Activated CD4-positive, alpha-beta T cell treated with anti-CD3 and anti-CD28 coated beads for 24 hours (primary cell): ENCODE measurements at places on chromosomes 2 and 18.

DNA sequence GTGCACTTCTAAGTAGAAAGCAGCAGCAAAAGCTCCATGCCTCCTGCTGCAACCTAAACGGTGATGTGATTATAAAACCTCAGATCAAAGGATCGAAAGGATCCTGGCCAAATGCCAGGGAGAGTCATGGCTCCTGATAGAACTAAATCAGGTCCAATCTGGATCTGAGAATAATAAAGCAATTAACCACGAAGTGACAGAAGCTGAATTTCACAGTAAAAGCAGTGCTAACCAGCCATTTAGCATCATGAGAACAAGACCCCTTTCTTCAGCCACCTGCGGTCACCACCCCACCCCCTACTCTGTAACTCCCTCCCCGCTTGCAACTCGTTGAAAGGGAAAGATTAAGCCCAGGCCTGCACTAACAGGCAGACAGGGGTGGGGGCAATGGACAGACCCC lies 748.7 kb downstream of the BCL11A start:
- no peak for DNase-seq

- no peak for DNase-seq
These were observed 33.2 kb downstream of the RAPH1 start for GRCh38 chr2:203501873-203502272.

DNA sequence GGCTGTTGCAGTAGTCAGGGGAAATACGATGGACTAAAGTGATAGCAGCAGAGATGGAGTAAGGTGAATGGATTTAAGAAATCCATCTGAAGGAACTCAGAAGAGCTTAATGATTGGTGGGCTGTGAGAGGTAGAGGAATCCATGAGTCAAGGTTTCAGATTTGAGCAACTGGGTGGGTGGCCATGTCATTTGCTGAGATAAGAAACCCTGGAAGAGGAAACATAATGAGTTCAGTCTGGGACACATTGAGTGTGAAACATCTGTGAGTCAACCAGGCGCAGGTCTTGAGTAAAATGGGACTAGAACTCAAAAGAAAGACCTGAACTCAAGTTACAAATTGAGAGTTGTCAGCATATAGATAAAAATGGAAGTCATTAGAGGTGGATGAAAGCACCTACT lies 19.7 kb upstream of the ASNSD1 start:
- peak; percentile 11 for DNase-seq

DNA sequence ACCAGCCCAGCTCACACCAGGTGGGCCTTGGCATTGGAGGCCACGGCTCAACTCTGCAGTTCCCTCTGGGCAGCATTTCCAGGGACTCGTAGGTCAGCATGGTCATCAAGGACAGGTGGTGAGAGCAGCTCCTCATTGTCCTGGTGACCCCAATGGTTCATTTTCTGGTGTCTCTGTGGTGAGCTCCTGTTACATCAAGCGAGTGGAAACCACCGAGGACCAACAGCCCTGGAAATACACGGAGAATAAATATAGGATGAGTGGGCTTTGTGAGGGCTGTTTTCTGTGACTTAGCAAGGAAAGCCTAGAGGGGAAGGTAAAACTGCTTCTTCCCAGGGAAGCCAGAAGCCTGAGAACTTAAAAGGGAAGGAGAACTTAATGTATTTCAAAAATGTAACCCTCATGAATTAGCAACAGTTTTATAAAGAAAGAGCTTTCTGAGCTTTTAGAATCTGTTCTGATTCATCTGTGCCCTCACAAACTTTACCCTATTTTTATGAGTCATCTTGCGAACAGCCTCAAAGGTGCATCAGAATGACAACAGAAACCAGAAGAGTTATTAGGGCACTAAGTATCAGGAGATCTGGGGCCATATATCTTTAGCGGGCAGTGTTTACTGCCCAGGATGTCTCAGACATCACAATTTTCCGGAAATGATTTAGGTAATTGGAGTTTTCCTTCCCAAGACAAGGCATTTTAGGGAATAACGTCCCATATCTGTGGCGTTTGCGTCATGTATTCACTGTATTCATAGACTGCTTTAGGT lies 18.7 kb downstream of the C2orf92 start:
- no peak for DNase-seq

DNA sequence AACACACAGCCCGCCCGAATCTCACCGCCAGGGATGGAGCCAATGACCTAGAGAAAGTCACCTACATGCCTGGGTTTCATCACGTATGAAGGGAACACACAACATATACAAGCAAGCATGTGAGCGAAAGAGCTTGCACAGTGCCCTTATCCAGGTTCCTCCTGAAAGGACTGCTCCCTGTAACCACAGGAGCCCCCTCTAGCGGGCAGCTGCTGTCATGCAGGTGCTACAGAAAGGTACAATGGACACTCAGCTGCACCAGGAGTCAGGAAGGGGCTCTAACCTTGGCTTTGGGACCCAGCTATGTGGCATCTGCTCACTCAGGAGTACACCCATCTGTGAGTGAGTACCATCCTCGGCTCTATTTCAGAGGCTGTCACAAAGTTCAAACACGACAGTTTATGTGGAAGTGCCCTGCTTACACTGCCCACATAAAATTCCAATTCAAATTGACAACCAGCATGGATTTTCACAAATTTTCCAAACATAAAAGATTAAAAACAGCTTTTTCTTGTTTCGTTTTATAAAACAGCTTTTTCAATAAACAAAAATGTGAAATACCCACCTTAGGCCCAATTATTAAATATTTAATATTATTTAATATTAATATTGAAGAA lies 3.5 kb downstream of the NDUFA10 start:
- DNase-seq, result peak; percentile 59

GRCh38 chr2:26974352-26974751 lies 3.9 kb downstream of the MAPRE3 start:
- DNase-seq, result no peak

DNA sequence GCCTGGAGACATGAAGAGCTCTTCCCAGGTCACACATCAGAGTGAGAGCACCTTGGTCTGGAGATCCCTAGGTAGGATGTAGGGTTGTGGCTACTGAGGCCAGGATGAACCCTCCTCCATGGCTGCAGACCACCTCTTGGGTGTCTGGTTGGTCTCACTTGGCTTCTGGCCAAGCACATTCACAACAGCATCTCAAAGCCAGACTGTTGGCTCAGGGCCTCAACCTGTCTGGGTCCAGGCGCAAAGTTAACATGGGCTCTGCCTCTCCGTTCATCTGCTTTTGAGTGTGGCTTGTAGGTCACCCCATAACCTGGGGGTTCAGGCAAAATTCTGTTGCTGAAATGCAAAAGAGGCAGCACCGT lies 40.1 kb downstream of the RHOB start:
- no peak for DNase-seq

GRCh38 chr18:74895686-74896085 lies 298.0 kb downstream of the ZNF407 start:
- no peak for DNase-seq

DNA sequence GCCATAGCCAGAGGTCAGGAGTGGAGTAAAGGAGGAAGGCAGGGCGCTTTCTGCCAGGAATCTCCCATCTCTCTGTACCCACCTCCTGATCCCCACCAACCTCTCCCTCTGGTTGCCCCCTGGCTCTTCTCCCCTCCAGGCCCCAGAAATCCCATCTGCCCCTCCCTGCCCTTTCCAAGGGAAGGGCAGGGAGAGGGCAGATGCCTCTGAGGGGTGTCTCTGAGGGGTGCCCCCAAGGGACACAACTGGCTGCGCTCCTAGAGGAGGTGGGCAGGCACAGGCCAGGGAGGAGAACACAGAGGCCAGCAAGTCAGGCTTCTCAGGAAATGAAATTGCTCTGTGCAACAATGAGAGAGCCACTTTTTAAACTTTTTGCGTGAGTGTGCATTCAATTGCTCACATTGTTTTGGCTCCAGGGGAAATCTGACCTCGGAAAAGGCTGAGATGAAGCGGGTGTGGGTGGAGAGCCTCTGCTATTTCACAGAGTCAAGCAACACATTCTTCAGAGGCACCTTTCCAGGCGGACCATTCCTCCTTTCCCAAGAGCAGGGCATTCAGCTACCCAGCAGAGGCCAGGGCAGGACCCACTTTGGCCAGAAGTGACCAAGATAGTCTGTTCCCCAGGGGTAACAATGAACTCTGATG lies 125.5 kb downstream of the SMAD7 start:
- DNase-seq, result no peak

DNA sequence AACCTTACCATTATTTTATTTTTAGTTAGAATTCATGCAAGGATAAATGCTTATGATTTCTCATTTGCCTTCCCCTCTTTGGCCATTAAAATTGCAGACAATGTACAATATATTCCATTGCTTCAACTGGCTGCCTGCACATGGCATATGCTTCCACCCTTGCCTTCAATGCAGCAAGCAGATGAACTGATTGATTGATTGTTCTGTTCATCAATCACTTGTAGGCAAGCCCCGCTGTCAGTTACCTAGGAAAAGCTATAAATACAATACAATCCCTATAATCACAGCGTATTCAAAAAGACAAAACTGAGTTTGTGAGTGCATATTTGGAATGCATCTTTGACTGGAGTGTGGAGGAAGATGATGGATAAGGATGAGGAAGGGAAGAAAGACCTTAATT lies 73.6 kb upstream of the CAVIN2 start:
- DNase-seq, result no peak
